ENCODE measurements at places on chromosomes 1 and 21.

DNA sequence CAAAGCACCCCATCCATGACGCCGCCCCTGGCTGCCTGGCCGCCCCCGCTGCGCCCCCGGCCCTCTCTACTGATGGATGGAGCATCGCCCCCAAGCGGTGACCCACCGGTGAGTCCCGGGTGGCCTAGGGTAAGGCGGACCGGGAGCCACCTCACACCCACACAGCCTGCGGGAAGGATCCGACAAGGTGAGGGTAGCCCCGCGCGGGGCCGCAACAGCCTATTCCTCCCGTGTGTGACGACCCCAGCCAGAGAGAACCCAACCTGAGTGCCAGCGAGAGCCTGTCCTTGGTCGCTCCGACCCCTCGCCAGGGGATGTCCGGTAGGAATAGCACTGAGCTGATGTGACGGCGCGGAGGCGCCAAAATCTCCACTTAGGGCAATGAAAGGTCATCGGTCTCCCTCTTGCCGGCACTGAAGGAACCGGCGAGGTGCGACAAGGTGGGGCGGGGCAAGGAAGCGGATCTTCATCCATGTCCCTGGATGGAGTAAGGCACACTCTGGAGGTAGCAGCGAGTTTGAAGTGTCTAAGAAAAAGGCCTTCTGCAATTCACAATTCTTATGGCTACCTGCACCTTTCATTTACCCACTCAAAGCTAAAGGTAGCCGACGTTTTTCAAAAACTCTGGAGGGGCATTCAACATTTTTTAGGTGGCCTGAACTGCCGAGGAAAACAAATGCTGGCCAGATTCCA lies 19.7 kb upstream of the CHIA start:
- DNase-seq: no peak

DNA sequence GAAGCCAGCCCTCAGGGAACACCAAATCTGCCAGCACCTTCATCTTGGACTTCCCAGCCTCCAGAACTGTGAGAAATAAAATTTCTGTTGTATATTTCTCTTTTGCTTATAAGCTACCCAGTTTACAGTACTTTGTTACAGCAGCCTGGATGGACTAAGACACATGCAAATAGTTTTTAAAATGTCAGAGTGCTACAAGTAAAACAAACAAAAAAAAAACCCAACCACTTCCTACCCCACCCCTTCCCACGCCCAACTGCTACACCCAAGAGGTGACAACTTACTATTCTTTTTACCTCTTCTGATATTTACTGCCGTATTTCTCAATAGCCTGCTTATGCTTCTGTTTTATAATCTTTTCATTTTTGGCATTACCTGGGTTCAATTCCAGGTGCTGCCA lies 8.6 kb upstream of the SPSB1 start:
- DNase-seq: no peak

DNA sequence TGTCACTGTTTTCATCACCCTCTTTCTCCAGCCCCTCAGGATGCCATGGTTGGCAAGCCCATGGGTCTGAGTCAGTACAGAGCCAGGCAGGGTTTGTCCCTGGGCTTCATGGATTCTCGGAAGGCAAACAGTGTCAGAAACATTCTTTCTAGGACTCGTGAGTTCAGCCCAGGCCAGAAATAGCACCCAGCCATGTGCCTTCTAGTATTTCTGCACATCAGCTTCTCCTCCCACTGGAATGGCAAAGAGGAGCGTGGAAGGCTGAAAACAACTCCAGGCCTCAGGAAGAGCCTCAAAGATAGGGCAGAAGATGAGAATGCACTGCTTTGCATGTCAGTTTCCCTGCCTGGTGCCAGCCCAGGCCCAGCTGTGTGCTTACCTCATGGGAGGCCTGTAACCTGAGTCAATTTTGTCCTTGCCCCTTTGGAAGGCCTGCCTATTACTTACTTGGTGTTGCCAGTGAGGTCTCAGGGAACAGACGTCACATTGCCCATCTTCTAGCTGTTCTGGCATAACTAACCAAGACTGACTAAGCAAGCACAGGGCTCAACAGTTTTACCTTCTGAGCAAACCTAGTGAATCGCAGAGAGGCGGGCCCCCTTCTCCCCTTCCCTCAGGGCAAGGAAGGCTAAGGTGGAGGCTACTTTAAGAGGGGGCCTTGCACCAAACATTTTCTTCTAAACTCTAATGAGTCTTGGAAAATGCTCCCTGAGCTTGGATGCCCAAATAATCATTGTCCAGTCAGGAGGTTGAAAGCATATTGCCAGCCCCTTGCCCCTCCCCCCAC lies 42.4 kb downstream of the GLUL start:
- DNase-seq: no peak

GRCh38 chr1:167447521-167448136 lies 70.7 kb downstream of the CD247 start:
- DNase-seq: peak; percentile 56
